ENCODE measurements at places on chromosomes 11 and 22.

- H3K27me3 ChIP-seq, result no peaks in the 10 kb centered on the region
- no peaks in the 10 kb centered on the region for H3K36me3 ChIP-seq
- H3K4me3 ChIP-seq, result no peak overlapping the region
- H3K27ac ChIP-seq, result no peak overlapping the region
- H3K4me1 ChIP-seq, result no peaks in the 10 kb centered on the region
- no peak for DNase-seq
These were observed 264.4 kb downstream of the DDX10 start for GRCh38 chr11:108929241-108929640.

DNA sequence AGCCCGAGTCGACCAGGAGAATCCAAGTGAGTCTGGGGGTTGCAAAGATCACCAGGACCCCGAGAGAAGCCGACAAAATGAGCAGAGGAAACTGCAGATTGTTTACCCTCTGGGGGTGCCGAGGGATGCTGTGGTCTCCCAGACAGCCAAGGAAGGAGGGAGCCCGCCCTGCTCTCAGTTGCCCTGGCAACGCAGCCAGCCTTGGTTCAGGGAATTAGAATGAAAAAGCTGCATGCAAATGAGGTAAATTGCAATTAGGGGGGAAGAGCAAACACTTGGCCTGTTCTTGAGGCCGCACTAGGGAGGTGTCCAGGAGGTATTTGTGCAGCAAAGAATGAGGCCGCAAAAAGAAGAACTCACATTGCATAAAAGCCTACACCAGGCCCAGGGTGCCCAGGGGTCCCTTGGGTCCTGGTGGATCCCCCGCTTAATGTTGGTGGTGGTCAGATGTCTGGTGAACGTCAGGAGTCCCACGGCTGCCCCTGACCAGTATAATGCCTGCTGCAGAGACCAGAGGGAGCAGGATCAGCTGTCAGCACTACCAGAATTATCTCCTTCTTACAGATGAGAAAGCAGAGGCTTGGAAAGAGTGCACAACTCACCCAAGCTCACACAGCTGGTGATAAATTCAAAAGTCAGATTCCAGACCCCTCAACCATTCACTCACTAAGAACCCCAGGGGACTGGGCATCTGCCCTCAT, 40.3 kb upstream of the ATXN10 start:
- H3K36me3 ChIP-seq, result no peaks in the 10 kb centered on the region
- H3K4me3 ChIP-seq, result no peak overlapping the region
- no peaks in the 10 kb centered on the region for H3K27me3 ChIP-seq
- H3K4me1 ChIP-seq, result no peaks in the 10 kb centered on the region

DNA sequence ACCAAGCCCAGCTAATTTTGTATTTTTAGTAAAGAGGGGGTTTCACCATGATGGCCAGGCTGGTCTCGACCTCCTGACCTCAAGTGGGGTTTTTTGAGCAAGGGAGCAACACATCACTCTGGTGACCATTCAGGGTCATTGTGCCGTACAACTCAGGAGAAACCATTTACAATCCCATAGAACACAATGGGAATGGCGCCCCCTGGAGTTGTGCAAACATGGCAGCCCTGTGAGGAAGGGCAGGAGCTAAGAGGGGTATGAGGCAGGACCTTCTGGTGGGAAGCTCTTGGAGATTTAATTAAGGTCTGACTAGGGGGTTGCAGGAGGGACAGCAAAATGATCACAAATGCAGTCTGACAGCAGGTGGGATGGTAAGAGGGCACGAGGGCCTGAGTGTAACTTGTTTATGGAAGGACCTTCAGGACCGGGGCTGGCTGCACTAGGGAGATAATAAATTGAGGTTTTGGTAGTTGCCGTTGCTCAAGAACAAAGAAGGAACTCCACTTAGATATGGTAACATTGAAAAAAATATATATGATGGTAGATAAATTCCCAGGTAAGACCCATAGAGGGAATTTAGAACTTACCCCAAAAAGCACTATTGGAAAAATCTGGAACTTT, 9.1 kb upstream of the CSF2RB start:
- H3K36me3 ChIP-seq, result no peaks in the 10 kb centered on the region
- H3K27ac ChIP-seq, result no peak overlapping the region
- H3K27me3 ChIP-seq, result no peaks in the 10 kb centered on the region
- H3K4me3 ChIP-seq, result no peak overlapping the region

DNA sequence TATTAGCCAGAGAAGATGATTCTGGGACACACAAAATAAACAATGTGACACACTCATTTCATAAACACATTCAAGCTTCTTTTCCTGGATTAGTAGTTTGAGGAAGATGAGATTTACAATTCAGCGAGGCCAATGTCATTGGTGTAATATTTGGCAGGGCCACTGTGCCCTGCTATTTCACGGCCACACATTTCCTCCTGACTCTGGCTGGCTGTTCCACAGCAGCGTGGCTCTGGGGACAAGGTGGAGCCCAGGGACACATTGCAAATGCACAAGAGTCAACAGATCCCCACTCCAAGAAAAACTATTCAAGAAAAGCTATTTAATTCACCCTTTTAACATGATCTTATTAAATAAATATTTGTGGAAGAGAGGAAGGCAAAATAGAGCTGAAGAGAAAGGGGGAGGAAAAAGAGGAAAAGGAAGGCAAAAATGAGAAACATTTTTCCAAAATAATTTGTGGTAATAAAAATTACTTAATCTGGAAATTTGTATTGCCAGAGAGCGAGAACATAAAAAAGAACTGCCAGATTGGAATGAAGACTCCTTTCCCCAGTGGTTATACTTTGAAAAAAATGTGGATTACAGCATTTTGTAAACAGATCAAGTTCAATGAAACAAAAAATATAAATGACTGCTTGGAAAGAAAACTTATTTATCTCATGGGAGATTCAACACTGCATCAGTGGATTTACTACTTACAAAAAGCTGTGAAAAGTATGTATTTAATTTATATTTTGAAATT, 27.1 kb downstream of the NXPE2 start:
- no peak overlapping the region for H3K4me3 ChIP-seq
- H3K36me3 ChIP-seq, result no peaks in the 10 kb centered on the region
- no peak for DNase-seq
- no peaks in the 10 kb centered on the region for H3K27me3 ChIP-seq
- no peaks in the 10 kb centered on the region for H3K4me1 ChIP-seq

DNA sequence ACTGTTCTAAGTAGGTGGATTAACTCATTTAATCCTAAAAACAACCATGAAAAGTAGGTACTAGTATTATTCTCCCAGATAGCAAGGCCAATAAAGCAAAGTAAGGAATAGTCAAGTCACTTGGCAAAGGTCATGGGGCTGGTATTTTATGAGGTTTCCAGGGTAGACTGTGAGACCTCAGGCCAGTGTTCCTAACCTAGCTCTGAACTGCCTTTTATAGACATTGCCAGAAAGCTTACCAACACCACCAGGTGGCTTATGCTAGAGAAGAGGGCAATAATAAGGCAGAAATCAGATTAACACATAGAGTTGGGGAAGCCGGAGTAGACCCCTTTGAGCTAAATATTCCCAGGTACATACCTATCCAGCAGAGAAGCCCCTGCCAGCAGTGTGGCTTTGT, 490.9 kb upstream of the TENM4 start:
- H3K27me3 ChIP-seq, result no peaks in the 10 kb centered on the region
- no peaks in the 10 kb centered on the region for H3K4me1 ChIP-seq
- H3K36me3 ChIP-seq, result no peaks in the 10 kb centered on the region
- no peak overlapping the region for H3K27ac ChIP-seq

GRCh38 chr11:69076129-69076791, 27.5 kb downstream of the TPCN2 start:
- H3K27ac ChIP-seq, result peak overlapping the region; percentile 95
- no peak overlapping the region for H3K4me3 ChIP-seq
- no peaks in the 10 kb centered on the region for H3K27me3 ChIP-seq
- no peak for DNase-seq
- H3K4me1 ChIP-seq, result peaks cover 20% of the 10 kb centered on the region

- no peaks in the 10 kb centered on the region for H3K4me1 ChIP-seq
- H3K36me3 ChIP-seq, result no peaks in the 10 kb centered on the region
- H3K27ac ChIP-seq, result no peak overlapping the region
- no peak overlapping the region for H3K4me3 ChIP-seq
- H3K27me3 ChIP-seq, result no peaks in the 10 kb centered on the region
These were observed 392.9 kb downstream of the INSC start for GRCh38 chr11:15507592-15507991.

DNA sequence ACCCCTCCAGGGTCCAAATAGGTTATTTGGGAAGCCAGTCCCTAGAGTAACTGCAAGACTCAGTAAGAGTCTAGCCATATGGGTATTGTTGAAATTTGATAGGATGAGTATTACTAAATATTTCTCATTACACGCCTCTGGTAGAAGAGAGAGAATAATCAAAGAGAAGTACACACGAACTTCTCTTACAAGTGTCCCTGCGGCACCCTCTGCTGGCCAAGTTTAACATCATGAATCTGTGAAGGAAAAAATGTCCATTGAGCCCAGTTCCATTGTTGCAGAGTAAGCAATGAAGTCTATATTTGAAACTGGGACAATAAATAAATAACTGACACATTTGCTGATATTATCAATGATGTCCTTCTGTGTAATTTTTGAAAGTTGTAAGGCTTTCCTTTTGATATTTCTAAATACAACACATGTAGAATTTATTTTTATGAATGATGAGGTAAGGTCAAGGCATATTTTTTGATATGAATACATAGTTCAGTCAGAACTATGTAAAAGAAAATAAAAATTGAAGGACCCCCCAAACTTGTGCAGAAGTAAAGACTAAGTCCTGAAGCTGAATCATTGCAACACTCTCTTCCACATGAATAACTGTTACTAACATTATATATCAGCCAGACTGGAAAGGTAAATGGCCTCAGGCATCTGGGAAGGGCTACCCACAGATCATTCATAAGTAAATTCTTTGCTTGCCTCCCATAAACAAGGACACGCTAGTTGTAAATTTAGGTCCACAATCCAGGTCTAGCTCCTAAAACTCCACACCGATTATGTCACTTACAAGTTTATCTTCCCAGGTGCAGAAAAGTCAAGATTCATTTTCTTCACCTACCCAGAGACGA, 10.0 kb downstream of the OR51L1 start:
- DNase-seq, result no peak
- H3K4me1 ChIP-seq, result no peaks in the 10 kb centered on the region
- H3K36me3 ChIP-seq, result no peaks in the 10 kb centered on the region
- no peaks in the 10 kb centered on the region for H3K27me3 ChIP-seq

DNA sequence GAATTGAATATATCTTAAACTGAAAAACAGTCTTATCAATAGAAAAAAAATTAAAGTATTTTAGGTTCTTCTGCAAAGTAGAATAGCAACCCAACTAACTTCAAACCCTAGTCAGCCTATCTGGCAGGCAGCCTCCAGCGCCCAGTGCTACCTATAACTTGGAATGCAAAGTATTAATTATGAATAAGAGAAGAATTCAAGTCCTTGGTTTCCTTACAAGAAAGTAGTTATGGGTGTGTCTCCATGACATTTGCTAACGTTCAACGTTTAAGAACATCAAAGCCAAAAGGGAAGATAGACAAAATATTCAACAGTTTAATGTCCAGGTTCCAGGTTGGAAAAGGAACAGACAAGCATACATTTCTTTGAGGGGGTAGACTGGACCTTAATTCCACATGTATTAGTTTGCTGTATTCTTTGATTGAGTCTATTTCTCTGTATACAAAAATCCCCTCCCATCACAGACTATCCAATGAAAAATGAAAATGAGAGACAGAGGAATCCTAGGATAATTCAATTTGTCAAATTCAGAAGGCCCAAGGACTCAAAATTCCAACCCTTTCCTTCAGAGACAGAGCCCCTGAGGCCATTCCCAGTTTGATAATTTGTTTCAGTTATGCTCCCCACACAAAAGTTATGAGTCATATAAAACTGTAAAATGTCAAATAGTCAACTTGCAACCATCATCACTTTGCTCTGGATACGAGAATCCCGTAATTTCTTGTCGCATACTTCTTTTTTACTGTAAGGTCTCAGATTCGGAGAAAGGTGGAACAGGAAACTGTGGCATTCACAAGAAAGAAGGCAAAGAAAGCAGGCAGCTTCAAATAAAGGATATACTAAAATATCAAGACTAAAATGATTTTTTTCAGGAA, 83.7 kb upstream of the CHRM4 start:
- H3K4me1 ChIP-seq, result no peaks in the 10 kb centered on the region
- DNase-seq, result no peak
- no peak overlapping the region for H3K27ac ChIP-seq
- no peaks in the 10 kb centered on the region for H3K27me3 ChIP-seq
- no peak overlapping the region for H3K4me3 ChIP-seq

GRCh38 chr11:73156114-73156513, 14.0 kb upstream of the FCHSD2 start:
- H3K27me3 ChIP-seq, result no peaks in the 10 kb centered on the region
- H3K4me3 ChIP-seq, result no peak overlapping the region
- H3K36me3 ChIP-seq, result no peaks in the 10 kb centered on the region
- peaks cover 12% of the 10 kb centered on the region for H3K4me1 ChIP-seq

GRCh38 chr11:78922859-78923625, 348.4 kb upstream of the NARS2 start:
- H3K36me3 ChIP-seq, result no peaks in the 10 kb centered on the region
- no peaks in the 10 kb centered on the region for H3K4me1 ChIP-seq
- DNase-seq, result no peak

GRCh38 chr11:131534611-131535010, 164.2 kb downstream of the NTM start:
- no peaks in the 10 kb centered on the region for H3K27me3 ChIP-seq
- no peak overlapping the region for H3K27ac ChIP-seq
- no peaks in the 10 kb centered on the region for H3K36me3 ChIP-seq
- H3K4me1 ChIP-seq, result no peaks in the 10 kb centered on the region
- no peak for DNase-seq

- H3K4me1 ChIP-seq, result peaks cover 36% of the 10 kb centered on the region
- DNase-seq, result peak; percentile 90
- H3K27ac ChIP-seq, result peak within 1 kb of the TSS; percentile 80
- no peaks in the 10 kb centered on the region for H3K27me3 ChIP-seq
- H3K36me3 ChIP-seq, result no peaks in the 10 kb centered on the region
These were observed at the start of gene SAMM50 for GRCh38 chr22:43955040-43955882. TSS of gene SAMM50 (plus strand) at chr22:43955442. CDS start at chr22:43955578, 136 bp downstream.

GRCh38 chr11:10164621-10165020, 129.4 kb downstream of the SBF2 start:
- H3K27me3 ChIP-seq, result no peaks in the 10 kb centered on the region
- H3K27ac ChIP-seq, result no peak overlapping the region
- no peak overlapping the region for H3K4me3 ChIP-seq
- peaks cover 16% of the 10 kb centered on the region for H3K4me1 ChIP-seq

DNA sequence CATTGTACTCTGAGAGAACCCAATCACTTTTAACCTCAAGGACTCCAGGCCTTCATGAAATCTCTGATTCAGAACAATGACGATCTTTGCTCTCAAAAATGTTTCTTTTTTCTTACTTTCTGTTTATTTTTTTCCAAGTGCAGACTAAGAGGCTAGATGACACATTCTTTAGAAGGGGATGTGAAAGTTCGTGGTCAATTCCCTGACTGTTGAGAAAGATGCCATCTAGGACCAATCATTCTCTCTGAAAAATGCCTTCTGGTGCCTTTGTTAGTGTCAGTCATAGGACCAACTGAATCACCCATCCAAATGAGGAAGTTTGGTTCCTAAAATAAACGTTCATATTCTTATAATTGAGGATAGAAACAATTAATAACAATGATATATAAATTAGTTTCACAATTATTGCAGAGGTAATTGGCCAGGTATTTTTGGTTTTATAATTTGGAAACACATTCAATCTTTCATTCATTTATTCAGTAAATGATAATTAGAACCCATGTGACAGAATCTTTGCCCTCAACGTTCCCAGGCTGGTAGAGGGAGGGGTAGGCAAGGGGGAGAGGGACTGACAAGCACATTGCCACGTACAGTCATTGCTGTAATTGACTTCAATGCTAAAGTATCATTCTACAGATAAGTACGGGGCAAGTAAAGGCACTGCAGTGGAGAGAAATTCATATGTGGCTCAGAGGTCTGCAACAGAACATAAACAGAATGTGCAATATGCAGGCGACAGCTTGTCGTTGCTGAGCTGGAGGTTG, 333.4 kb upstream of the MPPED2 start:
- no peaks in the 10 kb centered on the region for H3K36me3 ChIP-seq
- no peaks in the 10 kb centered on the region for H3K27me3 ChIP-seq
- no peak overlapping the region for H3K27ac ChIP-seq
- H3K4me1 ChIP-seq, result no peaks in the 10 kb centered on the region
